NCI-H524 (cell line): ENCODE measurements at places on chromosomes 4 and X.

- DNase-seq, result no peak
Measured at GRCh38 chr4:112876316-112876715, 173.1 kb upstream of the ANK2 start.

DNA sequence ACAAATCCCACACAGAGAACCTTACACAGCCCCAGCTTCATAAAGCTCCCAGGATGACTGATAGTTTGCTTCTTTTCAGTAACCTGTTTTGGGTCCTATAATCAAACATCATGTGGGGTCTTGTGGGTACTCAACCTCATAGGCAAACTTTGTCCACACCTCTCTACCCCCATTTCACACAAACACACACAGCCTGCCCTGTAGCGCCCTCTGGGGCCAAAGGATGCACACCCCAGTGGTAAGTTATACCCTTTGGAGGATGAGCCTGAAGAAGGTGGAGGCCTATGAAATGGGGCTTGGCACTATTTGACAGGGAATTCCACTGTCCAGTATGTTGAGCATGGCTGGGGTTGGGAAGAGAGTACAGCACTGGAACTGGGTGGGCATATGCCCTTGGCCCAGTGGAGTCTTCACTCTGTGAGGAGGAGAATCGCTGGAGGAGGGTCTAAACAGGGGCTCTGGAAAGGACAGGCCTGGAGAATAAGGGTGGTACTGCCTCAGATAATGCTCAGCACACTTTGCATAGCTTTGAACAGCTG lies 30.5 kb upstream of the COL25A1 start:
- no peak for DNase-seq

- DNase-seq, result no peak
Measured at GRCh38 chr4:113881256-113881655, 98.2 kb downstream of the ARSJ start.

DNA sequence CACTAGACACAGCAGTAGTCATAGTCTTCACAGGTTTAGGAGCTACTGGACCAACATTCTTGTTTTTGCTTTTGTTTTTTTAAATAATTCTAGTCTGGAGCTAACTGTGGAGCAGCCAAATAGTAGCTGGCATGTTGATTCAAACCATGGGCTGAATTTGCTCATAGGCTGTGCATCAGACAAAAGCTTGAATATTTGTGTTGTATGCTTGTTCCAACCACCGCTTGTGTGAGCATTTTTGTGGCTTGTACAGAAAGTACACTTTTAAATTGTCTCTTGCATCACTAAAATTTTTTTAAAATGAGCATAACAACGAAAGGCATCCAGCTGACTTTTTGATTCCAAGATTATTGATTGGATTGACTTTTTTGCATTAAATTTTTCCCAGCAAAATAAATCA lies 39.6 kb downstream of the CCNI start:
- no peak for DNase-seq

GRCh38 chr4:53935780-53936179 lies 128.6 kb downstream of the CHIC2 start:
- no peak for DNase-seq

DNA sequence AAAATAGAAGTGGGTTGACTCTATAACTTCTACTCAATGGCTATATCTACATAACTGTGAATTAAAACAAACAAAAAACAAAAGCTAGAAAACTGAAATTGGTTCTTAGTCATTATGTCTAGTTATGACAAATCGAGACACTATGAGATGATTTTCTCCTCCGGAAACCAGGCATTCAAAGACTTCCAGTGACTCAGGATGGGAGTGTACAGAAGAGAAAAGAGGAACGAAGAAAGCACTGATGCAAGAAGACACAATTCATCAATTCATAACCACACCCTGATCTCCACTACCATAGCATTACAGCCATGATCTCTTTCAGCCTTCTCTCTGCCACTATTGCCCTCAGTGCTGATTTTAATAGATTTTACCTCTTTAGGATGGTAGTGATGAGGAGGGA lies 253.6 kb downstream of the CBLL2 start:
- no peak for DNase-seq

DNA sequence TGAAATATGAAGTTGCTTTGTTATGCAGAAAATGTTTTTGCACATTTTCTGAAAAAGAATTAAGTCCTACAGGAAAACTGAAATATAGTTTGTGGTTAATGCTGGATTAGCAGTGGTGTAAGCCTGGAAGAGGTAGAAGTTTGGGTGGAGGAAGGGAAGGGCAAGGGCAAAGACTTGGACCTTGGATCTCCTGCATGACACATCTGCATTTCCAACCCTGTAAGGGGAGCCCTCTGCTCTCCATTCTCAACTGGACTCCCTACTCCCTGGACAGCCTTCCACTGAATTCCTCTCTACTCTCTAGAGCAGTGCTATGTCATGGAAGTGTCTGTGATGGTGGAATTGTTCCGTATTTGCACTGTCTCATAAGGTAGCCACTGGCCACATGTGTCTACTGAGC lies 4.6 kb downstream of the CASP6 start:
- no peak for DNase-seq

DNA sequence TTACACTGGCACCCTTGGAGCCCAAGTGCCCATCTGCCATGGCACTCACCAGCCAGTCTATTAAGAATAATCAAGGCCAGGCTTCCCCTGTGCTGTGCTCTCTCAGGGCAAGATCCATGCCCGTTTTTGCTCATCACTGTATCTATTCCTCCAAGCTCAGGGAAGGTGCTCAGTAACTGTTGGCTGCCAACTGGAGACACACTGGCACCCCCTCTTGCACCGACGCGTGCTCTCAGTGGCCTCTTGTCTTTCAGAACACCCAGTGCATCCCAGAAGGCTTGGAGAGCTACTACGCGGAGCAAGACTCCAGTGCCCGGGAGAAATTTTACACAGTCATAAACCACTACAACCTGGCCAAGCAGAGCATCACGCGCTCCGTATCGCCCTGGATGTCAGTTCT lies 30.1 kb downstream of the NSG1 start:
- DNase-seq, result no peak

DNA sequence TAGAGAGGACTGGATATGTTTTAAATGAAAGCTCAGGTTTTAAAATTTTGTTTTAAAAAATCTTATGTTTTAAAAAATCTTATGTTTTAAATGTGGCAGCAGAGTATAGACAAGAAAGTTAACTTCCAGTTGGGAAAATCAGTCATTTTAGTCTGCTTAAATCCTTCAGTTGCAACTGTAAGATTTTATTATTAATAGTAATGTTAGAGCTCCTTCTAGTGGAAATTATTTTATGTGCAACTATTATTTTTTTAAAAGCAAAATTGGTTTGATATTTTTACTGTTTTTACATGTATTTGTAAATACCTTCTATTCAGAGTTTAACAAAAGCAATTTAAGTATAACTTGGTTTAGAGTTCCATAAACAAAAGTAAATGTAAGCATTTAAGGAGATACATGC lies 8.5 kb upstream of the NUDT6 start:
- DNase-seq, result no peak

DNA sequence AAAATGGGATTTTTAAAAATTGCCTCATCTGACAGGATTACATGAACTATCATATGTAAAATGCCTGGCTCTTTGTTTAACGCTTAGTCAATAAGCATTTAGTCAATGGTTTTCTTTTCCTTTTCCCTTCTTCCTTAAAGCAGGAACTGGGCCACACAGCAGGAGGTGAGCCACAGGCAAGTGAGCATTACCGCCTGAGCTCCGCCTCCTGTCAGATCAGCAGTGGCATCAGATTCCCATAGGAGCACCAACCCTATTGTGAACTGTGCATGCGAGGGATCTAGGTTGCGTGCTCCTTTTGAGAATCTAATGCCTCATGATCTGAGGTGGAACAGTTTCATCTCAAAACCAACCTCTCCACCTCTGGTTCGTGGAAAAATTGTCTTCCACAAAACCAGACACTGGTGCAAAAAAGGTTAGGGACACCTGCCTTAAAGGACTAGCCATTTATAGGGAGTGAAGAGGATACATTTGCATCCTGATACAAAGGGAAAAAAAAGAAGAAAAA lies 306.1 kb downstream of the FBXW7 start:
- DNase-seq, result no peak

DNA sequence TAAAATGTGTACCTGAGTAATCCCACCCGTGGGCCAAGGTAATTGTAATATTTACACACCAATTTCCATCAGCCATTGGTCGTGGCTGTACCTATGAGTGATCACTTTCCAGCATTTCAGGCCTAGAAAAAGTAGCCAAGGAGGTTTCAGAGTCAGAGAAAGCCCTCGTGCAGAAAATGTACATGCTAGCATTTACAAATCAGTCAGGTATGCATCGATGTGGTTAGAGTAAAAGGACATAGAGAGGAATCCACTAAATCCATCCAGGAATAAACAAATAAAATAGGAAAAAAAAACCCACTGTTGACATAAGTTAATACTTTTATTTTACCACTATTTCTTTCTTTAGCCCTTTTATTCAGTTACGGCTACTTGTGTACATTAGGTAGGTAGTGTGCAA lies 256.8 kb downstream of the TRIML1 start:
- no peak for DNase-seq

GRCh38 chrX:69080855-69081465 lies 84.3 kb downstream of the PJA1 start:
- no peak for DNase-seq

GRCh38 chr4:8920969-8921368 lies 49.3 kb upstream of the HMX1 start:
- no peak for DNase-seq

DNA sequence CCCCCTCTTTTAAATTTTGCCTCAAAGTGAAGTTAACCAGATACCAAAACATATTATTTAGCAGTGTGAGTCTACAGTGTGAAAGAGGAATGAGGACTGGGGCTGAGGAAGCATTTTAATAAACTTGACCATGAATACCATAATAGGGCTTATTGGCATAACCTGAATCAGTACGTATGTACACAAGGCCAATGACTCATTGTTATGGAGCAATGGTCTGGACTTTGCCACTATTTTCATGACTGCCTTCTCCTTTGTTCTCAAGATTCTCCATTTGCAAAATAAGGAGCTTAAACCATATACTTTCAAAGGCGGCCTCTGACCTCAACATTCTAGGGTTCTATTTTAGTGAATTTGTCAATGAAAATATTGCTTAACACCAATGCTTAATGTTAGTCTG lies 102.8 kb upstream of the OR13H1 start:
- no peak for DNase-seq

DNA sequence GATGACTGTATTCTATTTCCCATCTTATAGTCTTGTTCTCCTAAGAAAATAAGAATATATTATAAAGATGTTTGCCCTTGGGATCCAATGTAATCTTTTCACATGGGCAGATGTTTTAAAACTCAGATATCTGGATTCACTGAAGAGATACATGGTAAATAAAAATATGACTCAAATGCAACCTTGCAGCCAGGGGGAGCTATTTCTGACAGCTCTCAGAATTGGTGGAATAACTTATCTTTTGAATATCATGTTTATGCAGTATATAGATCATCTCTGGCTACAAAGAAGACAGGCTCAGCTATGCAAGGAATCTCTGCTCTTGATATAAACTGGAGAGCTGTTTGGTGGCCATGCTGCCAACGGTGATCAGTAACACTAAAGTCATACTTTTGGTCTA lies 274.7 kb downstream of the GLUD2 start:
- DNase-seq, result no peak

- DNase-seq, result no peak
Measured at GRCh38 chrX:17567821-17568220, 169.5 kb upstream of the SCML1 start.

- DNase-seq, result no peak
Measured at GRCh38 chr4:137432446-137433311, 99.6 kb downstream of the PCDH18 start.

- DNase-seq, result no peak
Measured at GRCh38 chr4:154616731-154617130, 4.3 kb upstream of the FGG start.

DNA sequence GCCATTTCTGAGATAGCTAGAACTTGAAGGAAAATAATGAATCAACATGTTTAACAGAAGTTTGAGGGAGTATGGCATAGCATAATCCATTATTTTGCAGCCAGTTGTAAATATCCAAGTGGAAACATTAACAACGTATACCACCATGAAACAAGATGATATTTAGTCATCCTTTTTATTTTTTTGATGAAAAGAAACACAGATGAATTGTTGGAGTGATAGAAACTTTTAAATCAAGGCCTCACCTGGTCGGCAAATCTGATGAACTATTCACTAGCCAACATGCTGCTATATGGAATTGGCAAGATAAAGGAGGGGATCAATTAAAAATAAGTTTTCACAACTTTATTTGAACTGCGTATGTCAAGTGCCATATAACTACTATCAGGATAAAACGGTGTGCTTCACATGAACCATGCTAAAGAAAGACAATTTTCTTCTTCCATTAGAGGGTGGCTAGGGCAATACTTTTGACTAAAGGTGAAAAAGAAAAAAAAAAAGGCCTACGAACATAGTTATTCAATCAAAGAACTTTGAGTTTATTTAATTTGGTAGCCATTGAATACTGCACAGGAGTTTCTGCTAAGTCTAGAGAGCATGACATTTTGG lies 510.7 kb downstream of the SPOCK3 start:
- no peak for DNase-seq

DNA sequence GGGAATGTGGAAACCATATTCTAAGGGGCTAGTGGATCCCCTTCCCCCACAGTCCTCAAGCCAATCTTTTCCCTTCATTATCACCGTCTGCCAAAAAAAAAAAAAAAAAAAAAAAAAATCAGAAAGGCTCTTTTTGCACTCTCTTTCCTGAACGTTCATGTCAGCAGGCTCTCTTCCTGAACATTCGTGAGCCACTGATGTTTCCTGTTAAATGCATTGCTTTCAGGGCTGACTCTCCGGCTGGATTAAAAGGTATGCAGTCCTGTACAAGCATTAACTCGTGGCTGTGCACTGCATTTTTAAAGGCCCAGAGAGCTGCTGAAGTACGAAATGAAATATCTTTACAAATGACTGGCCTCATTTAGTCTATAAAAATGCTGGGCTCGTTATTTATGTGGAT lies 34.0 kb upstream of the TSPAN5 start:
- DNase-seq, result no peak

GRCh38 chrX:24777660-24778059 lies 83.9 kb downstream of the POLA1 start:
- DNase-seq, result no peak

DNA sequence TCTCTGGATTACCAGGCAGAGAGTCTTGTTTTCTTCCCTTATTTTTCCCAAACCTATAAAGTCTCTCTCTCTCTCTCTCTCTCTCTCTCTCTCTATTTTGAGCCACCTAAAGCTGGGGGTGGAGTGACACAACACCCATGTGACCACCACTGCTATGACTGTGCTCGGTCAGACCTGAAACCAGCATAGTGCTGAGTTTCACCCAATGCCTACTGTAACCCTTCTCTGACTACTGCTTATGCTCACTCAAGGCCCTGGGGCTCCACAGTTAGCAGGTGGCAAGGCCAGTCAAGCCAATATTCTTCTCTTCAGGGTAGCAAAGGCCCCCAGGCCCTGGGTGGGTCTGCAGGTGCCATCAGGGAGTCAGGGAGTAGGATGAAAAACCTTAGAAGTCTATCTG lies 114.7 kb upstream of the ARMCX2 start:
- DNase-seq, result no peak

GRCh38 chr4:100162027-100162685 lies 28.1 kb downstream of the DDIT4L start:
- no peak for DNase-seq
